IPS-NIHi11 (cell line): ENCODE measurements at places on chromosomes 1 and 21.

GRCh38 chr1:92921031-92922023 is 39.9 kb downstream of the DIPK1A start:
- DNase-seq: no peak

DNA sequence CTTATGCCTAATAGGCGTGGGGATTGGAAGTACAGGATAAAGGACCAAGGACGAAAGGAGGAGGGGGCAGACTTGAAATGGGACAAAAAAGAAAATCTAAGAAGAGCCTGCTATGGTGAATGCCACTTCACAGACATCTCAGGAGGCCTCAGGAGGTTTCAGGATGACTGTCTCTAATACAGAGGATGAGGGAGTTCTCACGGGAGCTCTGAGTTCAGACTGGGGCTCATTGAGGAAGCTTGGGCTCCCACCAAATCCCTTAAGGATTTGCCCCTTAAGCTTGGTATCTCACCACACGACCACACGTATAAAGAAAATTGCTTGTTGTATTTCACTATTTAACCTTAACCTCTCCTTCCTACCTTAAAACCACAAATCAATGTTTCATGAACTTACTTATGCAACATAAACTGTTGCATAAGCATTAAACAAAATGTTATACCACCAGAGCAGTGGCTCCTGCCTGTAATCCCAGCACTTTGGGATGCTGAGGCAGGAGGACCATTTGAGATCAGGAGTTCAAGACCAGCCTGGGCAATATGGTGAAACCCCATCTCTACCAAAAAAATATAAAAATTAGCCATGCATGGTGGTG is 12.4 kb downstream of the SLC30A1 start:
- DNase-seq: no peak

GRCh38 chr1:223022641-223023473 is 120.2 kb downstream of the TLR5 start:
- peak; percentile 32 for DNase-seq

DNA sequence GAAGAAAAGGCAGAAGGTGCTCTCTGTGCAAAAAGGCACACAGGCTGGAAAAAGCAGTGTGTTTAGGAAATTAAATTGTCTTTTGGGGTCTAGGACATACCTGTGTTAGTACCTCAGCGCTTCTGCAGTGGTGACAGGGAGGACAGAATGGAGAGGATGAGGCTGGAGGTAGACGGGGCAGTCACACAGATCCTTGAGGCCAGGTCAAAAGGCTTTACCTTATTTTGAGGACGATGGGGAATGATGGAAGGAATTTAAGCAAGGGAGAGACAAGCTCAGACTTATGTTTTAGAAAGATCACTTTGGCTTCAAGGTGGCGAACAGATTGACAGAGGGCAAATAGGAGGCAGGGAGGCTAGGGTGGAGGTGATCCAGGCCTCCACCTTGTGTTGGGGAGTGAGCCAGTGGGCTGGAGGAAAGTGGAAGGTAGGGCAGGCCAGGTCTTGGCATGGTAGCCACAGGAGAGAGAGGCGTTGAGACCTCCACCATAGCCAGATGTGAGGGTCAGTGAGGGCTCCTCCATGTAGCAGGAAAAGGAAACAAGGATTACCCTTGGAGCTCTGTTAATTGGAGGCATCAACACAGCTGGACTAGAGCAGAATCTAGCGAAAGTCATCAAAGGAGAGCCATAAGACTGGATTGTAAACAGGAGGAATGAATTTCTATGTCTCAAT is 4.2 kb downstream of the CYP4B1 start:
- no peak for DNase-seq

- DNase-seq: no peak
Measured at GRCh38 chr21:28142697-28143096, 850.0 kb downstream of the LTN1 start.

DNA sequence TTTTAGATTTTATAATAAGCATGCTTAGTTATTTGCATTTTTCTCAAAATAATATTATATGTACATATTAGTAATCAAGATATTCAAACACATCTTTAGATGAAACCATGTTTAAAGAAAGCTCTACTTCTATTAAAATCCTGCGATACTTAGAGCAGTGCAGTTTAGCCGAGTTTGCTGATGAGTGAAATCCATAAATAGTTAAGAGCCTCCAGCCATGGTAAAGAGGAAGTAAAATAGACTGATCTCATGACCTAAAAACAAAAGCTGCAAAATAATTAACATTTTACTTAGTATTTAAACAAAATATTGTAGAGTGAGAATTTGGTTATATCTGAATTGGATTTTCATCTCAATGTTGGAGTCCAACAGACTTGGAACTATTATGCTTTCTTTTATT is 147.4 kb upstream of the NRIP1 start:
- no peak for DNase-seq

- DNase-seq: peak; percentile 25
Measured at GRCh38 chr21:18155508-18156193, 89.0 kb upstream of the CHODL start.
